Epithelial cell of alveolus of lung (primary cell): ENCODE measurements at places on chromosomes 4 and X. TPM values are rescaled to one million over a fixed set of nuclear protein-coding genes. Genes with fewer than 3 reads are reported as not detected.

ADD1 gene
- 158 and 181 TPM in 2 replicates for total RNA-seq

SHROOM4 gene
- 0.72 and 3.1 TPM in 2 replicates for total RNA-seq

UGT2B15 gene
- not detected in 2 replicates for total RNA-seq

MAGEA2B gene
- total RNA-seq = not detected in 2 replicates

NAA11 gene
- total RNA-seq = not detected in 2 replicates

OPRPN gene
- total RNA-seq = not detected in 2 replicates

EREG gene
- total RNA-seq = 21.5 and 126 TPM in 2 replicates

HUWE1 gene
- 54.4 and 76.0 TPM in 2 replicates for total RNA-seq

CFAP47 gene
- not detected in 2 replicates for total RNA-seq

ZNF711 gene
- 1.9 and 4.0 TPM in 2 replicates for total RNA-seq

TIGD2 gene
- 7.1 and 25.5 TPM in 2 replicates for total RNA-seq

TDO2 gene
- 0.78 and 1.3 TPM in 2 replicates for total RNA-seq

PABPC1L2B gene
- not detected in 2 replicates for total RNA-seq

KCNE5 gene
- total RNA-seq = 0.52 and 0.96 TPM in 2 replicates

SPRY1 gene
- total RNA-seq = 16.7 and 82.0 TPM in 2 replicates

CCDC160 gene
- total RNA-seq = not detected in 2 replicates

RAB39B gene
- total RNA-seq = 1.7 TPM in 1 of 2 replicates, not detected in the other

SCML2 gene
- total RNA-seq = 0.88 and 0.91 TPM in 2 replicates

H2BW2 gene
- not detected in 2 replicates for total RNA-seq

RPA4 gene
- total RNA-seq = 0.39 and 0.72 TPM in 2 replicates

SH3D19 gene
- 11.8 and 19.8 TPM in 2 replicates for total RNA-seq
